Naive thymus-derived CD8-positive, alpha-beta T cell (primary cell): ENCODE measurements at places on chromosomes 6 and 20. TPM values are rescaled to one million over a fixed set of nuclear protein-coding genes. Genes with fewer than 3 reads are reported as not detected.

SASH1 gene
- polyA plus RNA-seq: not detected

C20orf204 gene
- polyA plus RNA-seq: not detected

TNFAIP3 gene
- polyA plus RNA-seq: 84.3 TPM

- no peak for DNase-seq
Measured at GRCh38 chr20:4025679-4026078, 10.3 kb upstream of the RNF24 start.

DNA sequence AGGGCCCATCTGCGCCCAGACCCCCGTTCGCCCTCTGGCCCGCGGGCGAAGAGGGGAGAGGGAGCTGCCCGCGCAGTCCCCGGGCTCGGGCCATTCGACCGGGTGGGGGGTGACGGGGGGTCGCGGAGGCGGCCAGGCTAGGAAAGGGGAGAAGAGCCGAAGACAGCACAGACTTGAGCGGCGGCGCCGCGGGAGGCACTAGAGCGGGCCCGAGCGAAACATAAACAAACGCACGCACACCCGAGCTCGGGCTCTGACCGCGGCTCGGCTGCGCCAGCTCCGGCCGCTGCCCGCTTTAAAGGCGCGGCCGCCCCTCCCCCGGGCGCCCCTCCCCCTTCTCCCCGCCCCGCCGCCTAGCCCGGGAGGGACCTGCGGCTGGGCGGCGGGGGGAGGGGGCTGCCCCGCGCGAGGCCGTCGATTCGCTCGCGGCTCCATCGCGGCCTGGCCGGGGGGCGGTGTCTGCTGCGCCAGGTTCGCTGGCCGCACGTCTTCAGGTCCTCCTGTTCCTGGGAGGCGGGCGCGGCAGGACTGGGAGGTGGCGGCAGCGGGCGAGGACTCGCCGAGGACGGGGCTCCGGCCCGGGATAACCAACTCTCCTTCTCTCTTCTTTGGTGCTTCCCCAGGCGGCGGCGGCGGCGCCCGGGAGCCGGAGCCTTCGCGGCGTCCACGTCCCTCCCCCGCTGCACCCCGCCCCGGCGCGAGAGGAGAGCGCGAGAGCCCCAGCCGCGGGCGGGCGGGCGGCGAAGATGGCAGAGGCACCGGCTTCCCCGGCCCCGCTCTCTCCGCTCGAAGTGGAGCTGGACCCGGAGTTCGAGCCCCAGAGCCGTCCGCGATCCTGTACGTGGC is at the start of gene FOXO3:
Gene FOXO3, plus strand, starts transcription at position 455 of the 846 bp plus-strand sequence. Its CDS starts 292 bp downstream, at position 747.
- peak; percentile 56 for DNase-seq

SLC52A3 gene
- polyA plus RNA-seq: 0.09 TPM

DNA sequence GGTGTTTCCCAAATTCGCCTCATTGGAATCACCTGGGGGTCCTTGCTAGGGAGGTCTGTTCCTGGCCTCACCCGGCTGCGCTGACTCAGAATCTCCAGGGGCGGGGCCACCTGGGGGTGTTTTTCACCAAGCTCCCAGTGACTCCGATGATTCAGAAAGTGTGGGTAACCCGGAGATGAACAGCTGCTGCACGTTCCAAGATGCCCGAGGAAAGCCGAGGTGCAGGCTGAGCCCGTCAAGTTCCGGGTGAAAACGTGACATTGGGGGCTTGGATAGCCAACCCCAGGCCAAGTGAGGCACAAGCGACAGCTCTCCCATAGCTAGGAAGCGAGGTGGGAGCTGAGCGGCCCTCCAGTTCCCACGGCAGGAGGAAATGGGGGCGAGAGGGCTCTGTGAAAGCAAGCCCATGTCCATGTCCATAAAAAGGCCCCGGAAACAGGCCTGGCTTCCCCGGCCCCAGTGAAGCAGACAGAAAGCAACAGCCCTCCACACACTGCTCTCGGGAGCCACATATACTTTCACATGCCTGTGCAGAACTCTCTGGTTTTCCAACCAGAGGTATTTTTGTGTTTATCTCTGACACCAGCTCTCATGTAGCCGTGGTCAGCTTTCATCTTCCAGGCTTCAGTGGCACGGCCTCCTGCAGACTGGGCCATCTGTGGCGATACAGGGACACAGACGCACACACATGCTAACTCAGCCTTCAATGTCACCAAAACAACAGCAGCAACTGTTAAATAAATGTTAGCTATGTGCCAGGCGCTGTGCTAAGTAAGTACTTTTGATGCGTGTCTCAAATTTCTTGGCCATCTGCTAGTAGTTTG is 90.7 kb upstream of the CCDC28A start:
- DNase-seq: no peak

- no peak for DNase-seq
Measured at GRCh38 chr6:26224940-26225847, 138.0 kb downstream of the HFE start.

CGA gene
- not detected for polyA plus RNA-seq

LIN28B gene
- polyA plus RNA-seq: 0.02 TPM

OPRM1 gene
- not detected for polyA plus RNA-seq

DNA sequence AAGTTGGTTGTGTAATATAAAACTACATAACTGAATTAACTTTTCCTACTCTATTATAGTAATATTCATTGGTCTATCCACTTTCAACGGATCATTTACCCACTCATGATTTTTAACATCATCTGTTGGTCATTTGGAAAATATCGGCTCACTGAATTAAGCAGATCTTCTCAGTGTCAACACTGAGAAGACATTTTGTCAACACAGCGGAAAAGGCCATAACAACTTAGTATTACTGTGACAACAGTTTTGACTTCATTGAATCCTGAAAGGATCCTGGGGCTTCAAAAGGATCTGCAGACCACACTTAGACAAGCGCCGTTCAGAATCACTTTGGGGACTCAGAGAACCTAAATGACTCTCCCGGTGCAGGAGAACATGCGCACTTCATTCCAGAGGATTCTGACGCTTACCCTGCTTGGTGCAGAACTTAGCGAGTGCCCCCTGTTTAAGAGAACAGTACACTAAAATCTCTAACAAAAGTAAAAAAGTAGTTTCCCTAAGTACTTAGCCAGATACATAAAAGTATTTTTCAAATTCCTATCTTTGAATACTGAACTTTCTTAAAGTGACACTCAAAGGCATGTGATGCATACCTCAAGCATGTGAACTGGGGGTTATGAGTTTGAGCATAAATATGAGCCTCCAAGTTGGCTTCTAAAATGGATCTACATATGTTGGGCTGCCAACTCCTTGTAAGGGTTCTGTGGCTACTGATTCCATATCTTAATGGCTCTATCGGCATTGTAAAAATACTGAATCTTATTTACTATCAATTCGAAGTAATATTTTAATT is 4.0 kb downstream of the ZBTB2 start:
- no peak for DNase-seq

DNA sequence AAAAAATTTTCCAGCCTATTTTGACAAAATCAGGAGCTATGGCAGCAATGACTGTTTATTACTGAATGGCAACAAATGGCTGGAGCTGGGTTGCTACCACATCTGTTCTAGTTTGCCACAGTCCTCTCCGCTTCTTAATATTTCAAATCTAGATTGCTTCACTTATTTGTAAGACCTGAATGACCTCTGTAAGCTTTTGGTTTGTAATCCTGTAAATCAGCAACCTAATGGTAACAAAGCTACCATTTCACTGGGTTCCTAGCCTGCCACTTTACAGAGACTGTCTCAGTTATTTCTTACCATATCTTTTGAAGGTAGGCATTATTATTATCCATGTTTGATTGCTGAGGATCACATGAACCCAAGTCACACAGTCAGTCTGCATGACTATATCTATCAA is 15.4 kb downstream of the ZNFX1 start:
- DNase-seq: no peak

FLRT3 gene
- polyA plus RNA-seq: not detected

GRCh38 chr6:105588123-105588710 is 185.3 kb upstream of the PREP start:
- DNase-seq: no peak

AGER gene
- 0.09 TPM for polyA plus RNA-seq

- DNase-seq: no peak
Measured at GRCh38 chr6:31749301-31750036, 9.7 kb downstream of the MSH5 start.

DNA sequence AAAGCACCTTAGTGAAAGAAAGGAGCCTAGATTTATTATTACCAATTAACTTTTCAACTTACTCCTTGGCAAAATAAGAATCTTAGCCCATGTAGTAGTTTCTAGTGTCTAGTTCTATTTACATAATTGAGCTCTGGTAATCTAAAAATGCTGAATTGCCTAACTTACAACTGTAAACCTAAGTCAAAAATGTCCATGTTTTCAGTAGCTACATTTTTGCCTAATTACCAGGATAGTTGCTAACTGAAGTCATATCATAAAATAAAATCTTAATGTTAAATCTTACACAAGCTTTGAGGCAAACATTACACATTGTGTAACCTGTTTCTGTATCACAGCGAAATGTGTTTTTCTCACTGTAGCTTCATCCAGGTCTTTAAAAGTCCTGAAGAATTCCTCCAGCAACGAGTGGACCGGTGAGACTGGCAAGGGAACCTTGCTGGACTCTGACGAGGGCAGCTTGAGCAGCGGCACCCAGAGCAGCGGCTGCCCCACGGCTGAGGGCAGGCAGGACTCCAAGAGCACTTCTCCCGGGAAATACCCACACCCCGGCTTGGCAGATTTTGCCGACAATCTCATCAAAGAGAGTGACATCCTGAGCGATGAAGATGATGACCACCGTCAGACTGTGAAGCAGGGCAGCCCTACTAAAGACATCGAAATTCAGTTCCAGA is 7.6 kb upstream of the CLDN20 start:
- DNase-seq: no peak

DNA sequence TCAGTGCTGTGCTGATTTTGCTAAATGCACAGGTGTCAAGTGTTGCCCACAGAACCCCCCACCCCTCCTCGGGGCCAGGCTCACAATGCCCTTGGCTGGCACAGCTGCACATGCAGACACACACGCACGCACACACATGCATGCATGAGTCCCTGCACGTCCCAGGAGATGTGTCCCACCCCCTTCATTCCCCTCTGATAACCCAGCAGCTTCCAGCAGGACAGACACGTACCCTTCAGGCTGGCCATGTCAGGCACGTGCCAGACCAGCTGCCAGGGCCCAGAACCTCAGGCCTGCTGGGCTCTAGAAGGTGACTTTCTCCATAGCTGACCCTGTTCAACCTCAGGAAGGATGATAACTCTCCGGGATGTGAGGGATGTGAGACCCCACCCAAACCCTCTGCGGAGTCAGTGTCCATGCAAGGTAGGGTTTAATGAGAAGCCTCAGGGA is 44.4 kb downstream of the MRPL14 start:
- no peak for DNase-seq

GRCh38 chr6:142695016-142695415 is 250.0 kb downstream of the HIVEP2 start:
- no peak for DNase-seq

FGD2 gene
- polyA plus RNA-seq: 0.25 TPM

DNA sequence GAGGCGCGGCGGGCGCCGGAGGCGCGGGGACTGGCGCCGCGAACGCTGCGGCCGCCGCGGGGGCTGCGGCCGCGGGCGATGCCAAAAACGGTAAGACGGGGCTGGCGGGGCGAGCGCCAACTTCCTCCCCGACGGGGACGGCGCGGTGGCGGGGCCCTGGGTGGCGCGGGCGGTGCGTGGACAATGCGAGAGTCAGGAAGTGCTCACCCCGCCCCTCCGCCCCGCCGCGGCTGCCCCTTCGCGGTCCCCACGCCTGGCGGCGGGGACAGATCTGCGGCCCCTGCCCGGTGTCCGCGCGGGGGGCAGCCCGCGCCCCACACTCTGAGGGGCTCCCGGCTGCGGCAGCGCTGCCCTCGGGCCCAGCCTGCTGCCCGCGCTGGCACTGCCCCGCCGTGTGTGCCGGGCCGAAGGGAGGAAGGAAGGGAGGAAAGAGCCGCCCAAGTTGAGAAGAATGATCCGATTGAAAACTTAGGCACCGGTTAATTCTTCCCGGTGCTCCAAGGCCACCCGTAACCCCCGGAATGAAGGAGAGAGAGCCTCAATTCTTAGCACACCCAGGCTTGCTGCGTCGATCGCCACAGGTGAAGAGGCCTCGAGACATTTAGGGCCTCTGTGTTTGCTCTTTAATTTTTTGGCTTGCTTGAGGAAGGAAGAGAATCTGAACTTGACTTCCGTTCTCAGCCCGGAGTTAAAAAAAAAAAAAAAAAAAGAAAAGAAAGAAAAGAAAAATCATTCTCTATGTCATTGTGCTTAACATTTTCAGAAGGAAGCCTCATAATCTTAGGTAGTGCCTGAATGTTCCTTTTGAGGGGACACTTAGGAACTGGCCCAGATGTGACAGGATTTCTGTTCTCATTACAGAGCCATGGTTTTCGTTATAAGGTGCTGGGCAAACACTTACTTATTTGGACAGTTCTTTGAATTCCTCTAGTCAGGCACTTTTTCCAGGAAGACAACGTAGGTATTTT is 982 bp downstream of the HECA start:
- DNase-seq: peak; percentile 66

CST5 gene
- polyA plus RNA-seq: not detected

LATS1 gene
- 14.2 TPM for polyA plus RNA-seq

- no peak for DNase-seq
Measured at GRCh38 chr6:39057251-39058155, 8.9 kb downstream of the GLP1R start.

- no peak for DNase-seq
Measured at GRCh38 chr20:21523281-21523868, 9.5 kb upstream of the NKX2-2 start.

DNA sequence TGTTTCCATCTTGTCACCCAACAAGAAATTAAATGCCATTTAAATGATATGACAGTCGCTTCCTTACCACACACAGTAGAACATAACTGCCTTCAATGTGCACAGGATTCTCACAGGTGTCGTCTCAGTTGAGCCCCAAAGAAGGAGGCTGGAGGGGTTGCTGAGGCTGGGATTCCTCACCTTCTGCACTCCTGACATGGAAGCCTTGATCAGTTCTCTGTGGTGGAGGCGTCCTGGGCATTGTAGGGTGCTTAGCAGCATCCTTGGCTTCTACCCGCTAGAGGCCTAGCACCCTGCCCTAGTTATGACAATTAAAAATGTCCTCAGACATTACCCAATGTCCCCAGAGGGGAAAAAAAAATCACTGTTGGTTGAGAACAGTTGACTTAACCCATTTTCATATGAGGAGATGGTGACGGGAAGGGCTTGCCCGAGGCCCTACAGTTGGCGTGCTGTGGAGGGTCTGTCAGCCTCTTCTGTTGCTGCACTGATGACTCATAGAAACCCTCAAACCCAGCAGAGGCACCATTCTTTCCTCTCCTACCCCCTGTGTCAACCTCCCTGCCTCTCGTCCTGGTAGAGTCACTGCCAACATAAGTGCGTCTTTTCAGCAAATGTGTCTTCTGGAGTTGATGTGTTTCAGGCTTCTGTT is 19.3 kb upstream of the ZNF831 start:
- no peak for DNase-seq

GRCh38 chr6:23696992-23697391 is 429.0 kb upstream of the NRSN1 start:
- DNase-seq: no peak

PRKN gene
- polyA plus RNA-seq: 2.6 TPM

GRCh38 chr6:137363805-137364138 is 130.4 kb downstream of the OLIG3 start:
- DNase-seq: no peak

DNA sequence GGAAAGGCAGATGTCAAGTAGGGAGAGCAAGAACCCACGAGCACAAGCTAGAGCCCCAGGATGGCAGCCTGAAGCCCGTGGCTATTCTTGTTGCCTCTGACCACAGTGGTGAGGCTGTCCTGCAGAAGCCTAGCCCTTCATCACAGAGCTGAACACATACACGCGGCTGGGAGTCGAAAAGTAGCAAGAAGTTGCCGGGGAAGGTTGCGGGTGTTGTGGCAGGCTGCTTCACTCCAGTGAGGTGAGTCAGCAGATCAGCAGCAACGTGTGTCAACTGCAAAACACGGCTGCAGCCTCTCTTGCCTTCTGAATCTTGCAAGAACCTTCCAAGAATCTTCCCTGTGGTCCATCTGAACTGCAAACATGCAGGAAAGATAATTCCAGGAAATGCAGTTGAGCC is 10.6 kb upstream of the STX16 start:
- DNase-seq: no peak
